MCF 10A (cell line): ENCODE measurements at places on chromosomes 4 and X.
A peak's percentile ranks its signal among the peaks of the same experiment; 100 is the strongest.

DNA sequence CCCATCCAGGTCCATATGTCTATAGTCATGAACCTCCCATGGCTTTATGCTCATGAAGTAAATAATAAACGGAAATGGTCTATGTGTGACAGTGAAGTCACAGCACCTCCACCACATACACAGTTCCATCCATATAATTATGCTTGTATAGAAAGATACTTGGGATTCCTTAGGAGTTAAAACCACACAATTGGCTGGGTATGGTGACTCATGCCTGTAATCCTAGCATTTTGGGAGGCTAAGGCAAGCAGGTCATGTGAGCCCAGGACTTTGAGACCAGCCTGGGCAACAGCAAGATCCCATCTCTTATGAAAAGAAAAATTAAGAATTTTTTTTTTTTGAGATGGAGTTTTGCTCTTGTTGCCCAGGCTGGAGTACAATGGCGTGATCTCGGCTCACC, 55.6 kb upstream of the RBM47 start:
- DNase-seq = peak; percentile 57

GRCh38 chr4:19752599-19752998, 499.1 kb upstream of the SLIT2 start:
- no peak for DNase-seq

GRCh38 chr4:111610681-111611080, 534.6 kb upstream of the FAM241A start:
- DNase-seq = no peak

DNA sequence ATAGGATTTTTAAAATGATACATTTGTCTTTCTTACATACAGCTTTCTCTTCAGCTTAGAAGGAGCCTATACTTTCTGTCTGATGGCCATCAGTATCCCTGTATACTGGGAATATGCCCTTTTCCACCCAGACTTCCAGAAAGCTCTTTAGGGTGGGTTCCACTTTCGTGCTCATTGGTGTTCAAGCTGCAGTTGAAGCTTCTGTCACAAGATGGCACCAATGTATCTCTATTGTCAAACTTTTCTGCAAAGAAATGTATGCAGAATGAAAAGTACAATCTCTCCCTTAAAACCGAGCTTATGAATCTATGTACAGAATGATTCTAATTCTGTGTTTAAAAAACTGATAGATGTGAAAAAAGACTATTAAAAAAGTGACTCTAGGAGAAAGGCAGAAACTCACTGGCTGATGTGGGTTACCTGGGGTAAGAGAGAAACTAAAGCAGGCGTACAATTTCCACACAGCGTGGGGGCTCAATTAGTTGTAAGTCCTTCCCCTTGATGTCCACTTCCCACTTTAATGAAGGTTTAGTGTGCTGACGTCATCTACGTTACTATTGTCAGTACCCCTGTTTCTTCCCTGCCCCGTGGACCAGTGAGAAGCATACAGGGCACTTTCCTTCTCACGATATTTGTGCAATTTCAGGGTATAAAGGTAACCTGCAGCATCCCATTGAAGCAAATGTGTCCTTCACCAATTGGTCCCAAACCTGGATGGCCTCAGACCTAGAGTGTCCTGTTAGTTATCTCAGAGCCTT, 57.3 kb upstream of the TCEAL2 start:
- DNase-seq = peak; percentile 38

DNA sequence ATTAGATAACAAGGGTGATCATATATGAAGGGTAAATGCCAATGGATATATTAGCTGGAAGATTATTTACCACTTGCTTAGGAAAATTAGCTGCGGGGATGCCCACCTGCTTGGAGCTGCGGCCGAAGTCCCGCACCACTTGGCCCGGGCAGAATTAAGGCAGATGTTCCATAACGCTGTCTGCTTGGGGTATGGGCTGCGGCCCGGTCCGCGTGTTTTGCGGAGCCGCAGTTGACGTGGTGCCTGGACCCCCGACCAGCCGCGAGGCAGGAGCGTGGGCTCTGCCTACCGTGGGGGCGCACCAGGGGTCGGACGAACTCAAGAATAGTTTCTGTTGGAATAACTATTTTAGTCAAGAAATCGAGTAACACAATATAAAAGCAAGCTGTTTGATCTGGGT, 235.2 kb downstream of the CPXCR1 start:
- no peak for DNase-seq
